ENCODE measurements at places on chromosomes 13 and 19. TPM values are rescaled to one million over a fixed set of nuclear protein-coding genes. Genes with fewer than 3 reads are reported as not detected.
A peak's percentile ranks its signal among the peaks of the same experiment; 100 is the strongest.

Gene ZNF471
- total RNA-seq, result not detected

DNA sequence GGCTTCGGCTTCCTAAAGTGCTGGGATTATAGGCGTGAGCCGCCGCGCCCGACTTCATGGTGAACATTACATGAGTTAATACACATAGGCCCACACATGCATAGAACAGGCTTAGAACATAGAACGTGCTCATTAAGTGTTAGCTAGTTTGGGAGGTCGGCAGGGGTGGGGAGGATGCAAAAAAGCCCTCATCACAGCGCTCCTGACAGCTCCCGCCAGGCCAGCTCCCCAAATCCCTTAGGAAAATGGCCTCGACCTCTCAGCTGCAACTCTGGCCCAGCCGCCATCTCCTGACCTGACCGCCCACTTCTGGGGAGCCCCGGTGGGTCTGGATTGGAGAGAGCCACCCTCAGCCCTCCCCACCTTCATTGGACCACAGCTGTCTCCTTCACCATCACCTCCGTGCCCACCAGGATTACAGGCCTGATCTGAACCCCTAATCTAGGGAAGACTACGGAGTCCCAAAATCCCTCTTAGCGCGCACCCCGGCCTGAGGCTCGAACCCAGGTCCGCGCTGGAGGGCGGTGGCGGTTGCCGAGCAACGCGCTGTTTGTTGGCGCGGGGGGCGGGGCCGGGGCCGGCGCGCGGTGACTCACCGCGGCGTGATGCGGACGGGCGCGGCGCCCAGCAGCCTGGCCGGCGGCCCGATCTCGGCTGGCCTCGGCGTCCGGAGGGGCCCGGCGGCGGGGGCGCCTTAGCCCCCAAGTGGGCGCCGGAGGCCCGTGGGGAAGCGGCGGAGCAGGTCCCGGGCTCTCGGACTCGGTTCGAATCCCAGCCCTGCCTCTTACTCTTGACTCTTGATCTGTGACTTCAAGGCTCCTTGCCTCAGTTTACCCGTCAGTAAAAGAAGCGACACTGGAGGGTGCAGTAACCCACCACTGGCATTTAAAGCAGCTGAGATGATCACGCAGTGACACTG, 26.7 kb upstream of the NANOS3 start:
- peak overlapping the region; percentile 48 for H3K4me3 ChIP-seq
- no peaks in the 10 kb centered on the region for H3K27me3 ChIP-seq
- peaks cover 32% of the 10 kb centered on the region for H3K4me1 ChIP-seq

Gene VSTM1
- total RNA-seq, result not detected

GRCh38 chr19:50328224-50328872, 829 bp downstream of the KCNC3 start:
- H3K36me3 ChIP-seq, result no peaks in the 10 kb centered on the region
- H3K27ac ChIP-seq, result no peak overlapping the region
- H3K4me3 ChIP-seq, result peak overlapping the region; percentile 38
- no peak for DNase-seq
- H3K27me3 ChIP-seq, result peaks cover 42% of the 10 kb centered on the region
- peaks cover 56% of the 10 kb centered on the region for H3K4me1 ChIP-seq

- peak within 1 kb of the TSS; percentile 84 for H3K27ac ChIP-seq
- H3K27me3 ChIP-seq, result no peaks in the 10 kb centered on the region
- H3K4me1 ChIP-seq, result peaks cover 29% of the 10 kb centered on the region
- peak within 1 kb of the TSS; percentile 72 for H3K4me3 ChIP-seq
- peak; percentile 92 for DNase-seq
Measured at GRCh38 chr13:108215436-108215835, at the start of gene LIG4. Gene LIG4, minus strand, starts transcription at chr13:108215536. Its CDS starts 4,268 bp downstream, at chr13:108211268.

DNA sequence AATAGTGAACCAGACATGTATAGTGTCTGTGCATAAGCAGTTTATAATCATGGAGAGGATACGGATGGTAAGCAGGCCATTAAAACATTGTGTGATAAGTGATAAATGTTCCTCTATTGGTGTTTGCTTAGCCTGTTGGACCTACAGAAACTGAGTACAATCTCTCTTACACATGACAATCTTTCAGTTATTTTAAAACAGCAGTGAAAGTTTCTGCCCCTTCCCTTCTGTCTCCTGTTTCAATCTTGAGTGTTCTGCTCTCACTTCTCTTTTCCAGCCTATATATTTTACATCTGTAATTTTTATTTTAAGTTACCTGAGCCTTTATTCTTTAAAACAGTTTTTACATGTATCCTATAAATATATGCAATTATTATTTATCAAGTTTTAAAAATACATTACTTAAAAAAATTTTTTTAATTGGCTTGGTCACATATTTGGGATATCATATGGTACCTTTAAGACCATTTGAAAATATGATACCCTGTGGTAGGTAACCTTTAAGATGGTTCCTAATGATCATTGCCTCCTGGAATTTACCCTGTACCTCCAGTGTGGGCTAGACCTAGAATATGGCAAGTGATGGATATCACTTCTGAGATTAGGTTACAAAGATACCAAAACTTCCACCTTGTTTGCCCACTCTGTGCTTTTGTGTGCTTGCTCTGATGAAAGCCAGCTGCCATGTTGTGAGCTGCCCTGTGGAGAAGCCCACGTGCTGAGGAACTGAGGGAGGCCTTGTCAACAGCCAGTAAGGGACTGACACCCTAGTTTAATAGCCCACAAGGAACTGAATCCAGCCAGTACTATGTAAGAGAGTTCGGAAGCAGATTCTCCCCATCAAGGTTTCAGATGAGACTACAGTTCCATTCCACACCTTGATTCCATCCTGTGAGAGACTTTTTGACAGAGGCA, 99.3 kb downstream of the DHRS12 start:
- no peak overlapping the region for H3K27ac ChIP-seq
- peaks cover 7% of the 10 kb centered on the region for H3K36me3 ChIP-seq
- no peak for DNase-seq
- H3K4me1 ChIP-seq, result no peaks in the 10 kb centered on the region
- H3K27me3 ChIP-seq, result no peaks in the 10 kb centered on the region

Gene ZNF534
- total RNA-seq, result not detected

Gene CPB2
- total RNA-seq, result not detected

Gene GIPR
- total RNA-seq, result 4.1 TPM

Gene ZNF547
- 4.7 TPM for total RNA-seq

DNA sequence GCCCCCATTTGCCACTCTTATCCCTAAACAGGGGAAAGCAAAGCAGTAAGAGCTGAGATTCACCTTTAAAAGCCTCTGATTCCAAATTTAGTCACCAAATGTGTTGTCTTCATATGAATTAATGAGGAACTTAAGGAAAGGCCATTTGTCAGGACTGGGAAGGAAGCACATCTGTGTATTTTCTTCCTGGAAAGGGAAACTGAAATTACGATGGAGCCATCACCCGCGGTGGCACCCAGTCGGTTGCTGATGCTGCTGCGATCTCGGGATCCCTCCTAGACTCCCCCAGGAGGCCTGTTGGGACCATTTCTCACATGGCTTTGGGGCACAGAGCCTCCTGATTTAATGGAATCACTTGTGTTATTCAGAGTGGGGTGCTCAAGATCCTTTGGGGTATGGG, 7.4 kb upstream of the IL4I1 start:
- peaks cover 16% of the 10 kb centered on the region for H3K36me3 ChIP-seq
- H3K27me3 ChIP-seq, result no peaks in the 10 kb centered on the region

DNA sequence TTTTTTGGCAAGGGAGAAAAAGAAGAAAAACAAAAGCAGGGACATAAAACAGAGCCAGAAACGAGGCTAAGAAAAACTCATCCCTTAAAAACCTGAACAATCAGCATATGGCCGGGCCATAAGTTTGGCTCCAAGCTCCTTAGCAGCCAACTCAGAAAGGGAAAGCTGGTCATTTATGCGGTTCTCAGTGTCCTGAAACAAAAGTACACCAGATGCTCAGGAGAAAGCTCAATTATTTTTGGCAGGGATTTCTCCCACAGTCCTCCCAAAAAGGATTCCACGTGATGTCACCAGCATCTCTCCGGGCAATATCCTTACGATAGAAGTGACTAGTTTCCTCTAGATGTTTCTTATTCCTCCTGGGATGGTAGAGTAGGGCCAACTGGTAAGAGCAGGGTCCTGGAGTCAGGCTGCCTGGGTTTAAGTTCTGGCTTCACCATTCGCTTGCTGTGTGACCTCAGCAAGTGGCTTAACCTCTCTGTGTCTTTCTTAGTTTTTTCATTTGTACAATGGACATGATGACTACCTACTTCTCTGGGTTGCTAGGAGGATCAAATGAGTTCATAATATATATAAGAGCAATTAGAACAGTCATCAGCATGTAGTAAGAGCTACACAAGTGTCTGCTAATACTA, 34.0 kb downstream of the PIN1 start:
- H3K4me3 ChIP-seq, result no peak overlapping the region
- no peak overlapping the region for H3K27ac ChIP-seq
- H3K36me3 ChIP-seq, result peaks cover 8% of the 10 kb centered on the region
- no peaks in the 10 kb centered on the region for H3K4me1 ChIP-seq
- no peak for DNase-seq
- H3K27me3 ChIP-seq, result no peaks in the 10 kb centered on the region

Gene PODNL1
- 1.0 TPM for total RNA-seq

GRCh38 chr19:20167651-20168122, 673 bp downstream of the ZNF486 start:
- peak overlapping the region; percentile 99 for H3K4me3 ChIP-seq
- no peaks in the 10 kb centered on the region for H3K27me3 ChIP-seq
- peaks cover 27% of the 10 kb centered on the region for H3K4me1 ChIP-seq
- H3K27ac ChIP-seq, result peak overlapping the region; percentile 99

Gene CNN1
- 29.6 TPM for total RNA-seq

DNA sequence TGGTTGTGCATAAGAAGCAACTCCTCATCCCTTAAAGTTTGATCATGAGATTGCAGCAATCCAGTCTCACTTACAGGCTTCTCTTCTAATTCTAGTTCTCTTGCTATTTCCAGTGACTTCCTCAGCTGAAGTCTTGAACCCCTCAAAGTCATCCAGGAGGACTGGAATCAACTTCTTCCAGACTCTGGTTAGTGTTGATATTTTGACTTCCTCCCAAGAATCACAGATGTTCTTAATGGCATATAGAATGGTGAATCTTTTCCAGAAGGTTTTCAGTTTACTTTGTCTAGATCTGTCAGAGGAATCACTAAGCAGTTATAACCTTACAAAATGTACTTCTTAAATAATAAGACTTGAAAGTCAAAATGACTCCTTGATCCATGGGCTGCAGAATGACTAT, 81.3 kb upstream of the UBL3 start:
- no peak overlapping the region for H3K27ac ChIP-seq
- H3K27me3 ChIP-seq, result peaks cover 3% of the 10 kb centered on the region
- no peaks in the 10 kb centered on the region for H3K36me3 ChIP-seq
- H3K4me1 ChIP-seq, result peaks cover 5% of the 10 kb centered on the region
- H3K4me3 ChIP-seq, result no peak overlapping the region

Gene KASH5
- total RNA-seq, result not detected

DNA sequence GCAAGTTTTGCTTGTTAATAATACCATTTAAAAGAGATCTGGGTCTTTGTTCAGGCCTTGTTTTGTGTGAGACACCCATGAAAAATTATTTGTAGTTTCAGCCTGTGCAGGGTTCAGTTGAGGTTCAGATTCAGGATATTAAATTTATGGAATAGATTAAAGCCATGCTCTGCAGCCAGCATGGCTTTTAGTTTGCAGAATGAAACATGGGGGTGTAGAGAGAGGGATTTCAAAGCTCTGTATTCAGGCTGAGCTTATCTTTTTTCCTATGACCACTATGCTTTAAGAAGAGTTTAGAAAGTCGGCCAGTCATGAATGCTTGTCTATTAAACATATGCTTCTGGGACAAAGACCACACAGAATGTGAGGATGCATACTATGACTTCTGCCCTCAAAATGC, 73.6 kb downstream of the DCLK1 start:
- no peaks in the 10 kb centered on the region for H3K36me3 ChIP-seq
- DNase-seq, result no peak
- H3K4me1 ChIP-seq, result peaks cover 48% of the 10 kb centered on the region
- no peak overlapping the region for H3K27ac ChIP-seq
